ENCODE measurements at places on chromosomes 5 and 9.

DNA sequence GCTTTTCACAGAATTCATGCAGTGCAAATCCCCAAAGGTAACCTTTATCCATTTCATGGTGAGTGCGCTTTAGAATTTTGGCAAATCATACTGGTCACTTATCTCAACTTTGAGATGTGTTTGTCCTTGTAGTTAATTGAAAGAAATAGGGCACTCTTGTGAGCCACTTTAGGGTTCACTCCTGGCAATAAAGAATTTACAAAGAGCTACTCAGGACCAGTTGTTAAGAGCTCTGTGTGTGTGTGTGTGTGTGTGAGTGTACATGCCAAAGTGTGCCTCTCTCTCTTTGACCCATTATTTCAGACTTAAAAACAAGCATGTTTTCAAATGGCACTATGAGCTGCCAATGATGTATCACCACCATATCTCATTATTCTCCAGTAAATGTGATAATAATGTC, 21.3 kb downstream of the PCA3 start:
- DNase-seq, result no peak

DNA sequence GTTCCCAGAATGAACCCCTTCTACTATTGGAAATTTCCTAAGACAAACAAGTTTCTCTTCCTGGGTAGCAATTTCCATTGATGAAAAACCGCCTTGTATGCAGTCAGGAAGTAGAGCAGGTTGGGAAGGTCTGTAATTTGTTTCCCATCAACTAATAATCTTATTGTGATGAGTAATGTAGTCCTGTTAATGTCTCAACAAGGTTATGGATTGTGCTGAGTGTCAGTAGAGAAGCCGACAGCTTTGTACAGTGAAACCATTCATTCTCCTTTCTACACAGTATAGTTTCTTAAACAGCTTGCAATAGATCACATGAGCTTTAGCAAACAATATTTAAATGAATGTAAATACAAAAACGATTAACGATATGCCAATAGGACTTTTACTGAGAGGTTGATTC, 355.4 kb upstream of the WWC1 start:
- DNase-seq, result no peak

DNA sequence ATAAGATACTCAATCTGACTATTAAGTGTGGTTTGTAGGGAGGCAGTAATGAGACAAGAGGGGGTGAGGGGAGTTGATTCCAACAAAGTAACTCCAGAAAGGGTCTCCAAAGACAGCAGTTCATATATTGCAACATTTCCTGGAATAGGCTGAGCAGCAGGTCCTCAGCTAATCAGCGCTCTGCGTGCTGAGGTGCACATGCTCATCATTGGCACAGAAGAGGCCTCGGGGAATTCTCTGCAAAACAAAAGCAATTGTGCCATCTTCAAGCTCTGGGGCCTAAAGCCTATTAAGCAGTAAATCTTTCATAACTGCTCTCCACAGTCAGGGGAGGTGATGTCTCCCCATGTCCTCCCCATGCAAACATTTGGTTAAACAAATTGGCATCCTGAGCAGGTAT, 357.3 kb downstream of the SPOCK1 start:
- DNase-seq, result no peak

DNA sequence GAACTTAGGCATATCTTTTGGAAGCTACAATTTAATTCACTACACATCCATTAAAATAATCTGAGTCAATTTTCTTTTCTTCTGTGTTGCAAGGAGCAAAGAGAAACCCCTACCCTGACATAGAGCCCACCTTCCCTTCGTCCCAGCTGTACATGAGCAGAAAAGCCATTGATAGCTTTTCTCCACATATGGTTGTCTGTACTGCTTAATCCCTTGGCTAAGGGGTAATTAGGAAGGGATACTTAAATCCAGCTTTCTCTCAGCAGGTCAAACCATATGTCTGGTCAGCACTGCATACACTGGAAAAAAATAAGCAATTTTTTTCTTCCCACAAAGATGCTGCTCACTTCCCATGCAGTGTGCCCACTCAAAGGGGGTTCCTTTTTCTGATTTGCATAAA, 94.7 kb upstream of the RAD23B start:
- DNase-seq, result no peak

- no peak for DNase-seq
Observed at GRCh38 chr5:53777864-53778618, 217.6 kb downstream of the NDUFS4 start.

- DNase-seq, result no peak
Observed at GRCh38 chr5:173663352-173664153, 47.1 kb upstream of the BOD1 start.

- no peak for DNase-seq
Observed at GRCh38 chr9:8428389-8428788, 628.8 kb upstream of the DMAC1 start.

- no peak for DNase-seq
Observed at GRCh38 chr9:81182431-81182830, 506.9 kb downstream of the TLE1 start.

DNA sequence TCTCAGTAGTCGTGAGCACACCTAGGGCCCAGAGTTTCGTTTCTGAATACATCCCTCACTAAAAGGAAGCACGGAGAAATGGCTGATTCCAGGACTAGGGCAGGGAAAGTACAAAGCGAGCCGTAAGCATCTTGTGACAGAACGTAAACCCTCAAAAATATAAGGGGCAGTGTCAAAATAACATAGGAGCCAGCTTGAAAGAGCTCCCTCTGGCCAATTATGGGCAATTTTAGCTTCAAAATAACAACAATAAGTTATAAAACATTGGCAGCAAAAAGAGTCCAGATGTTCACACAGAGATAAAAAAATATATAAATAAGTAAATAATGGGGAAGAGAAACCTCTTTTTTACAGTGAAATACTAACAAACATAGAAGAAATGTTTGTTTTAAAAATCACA, 18.5 kb upstream of the GLIS3 start:
- no peak for DNase-seq

- no peak for DNase-seq
Observed at GRCh38 chr9:98572054-98572627, 136.6 kb downstream of the GABBR2 start.

- no peak for DNase-seq
Observed at GRCh38 chr5:173886150-173886549, 2.0 kb upstream of the CPEB4 start.

DNA sequence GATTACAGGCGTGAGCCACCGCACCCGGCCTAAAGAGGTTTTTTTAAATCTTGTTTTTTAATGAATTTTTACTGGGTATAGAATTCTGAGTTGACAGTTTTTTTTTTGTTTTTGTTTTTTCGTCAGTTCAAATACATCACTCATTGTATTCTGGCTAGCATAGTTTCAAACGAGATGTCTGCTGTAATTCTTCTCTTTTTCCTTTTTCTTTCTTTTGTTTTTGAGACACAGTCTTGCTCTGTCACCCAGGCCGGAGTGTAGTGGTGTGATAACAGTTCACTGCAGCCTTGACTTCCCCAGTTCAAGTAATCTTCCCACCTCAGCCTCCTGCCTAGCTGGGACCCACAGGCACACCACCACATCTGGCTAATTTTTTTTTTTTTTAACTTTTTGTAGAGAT, 2.2 kb upstream of the PRRT1B start:
- DNase-seq, result no peak

- no peak for DNase-seq
Observed at GRCh38 chr5:1564182-1564748, 40.5 kb upstream of the LPCAT1 start.

DNA sequence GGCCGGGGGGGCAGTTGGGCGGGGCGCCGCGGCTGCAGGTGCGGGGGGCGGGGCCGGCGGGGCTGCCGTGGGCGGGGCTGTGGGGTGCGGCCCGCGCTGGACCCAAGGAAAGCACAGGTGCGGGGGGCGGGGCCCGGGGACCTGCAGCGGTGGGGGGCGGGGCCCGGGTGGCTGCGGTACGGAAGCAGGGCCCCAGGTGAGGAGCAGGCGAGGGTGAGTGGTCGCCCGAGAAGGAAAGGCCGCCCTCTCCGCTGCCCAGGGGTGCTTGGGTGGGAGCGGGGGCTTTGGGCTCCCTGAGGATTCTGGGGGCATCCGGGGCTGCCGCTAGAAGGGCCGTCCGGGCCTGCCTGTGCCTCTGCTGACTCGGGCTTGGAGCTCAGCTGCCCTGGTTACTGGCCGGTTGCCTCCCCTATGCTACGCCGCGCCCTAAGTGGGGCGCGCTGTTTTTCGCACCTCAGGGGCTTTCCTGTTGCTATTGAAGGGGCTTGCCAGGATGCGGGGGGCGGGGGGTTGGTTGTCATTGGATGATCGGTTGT, 767 bp downstream of the RALGPS1 start:
- DNase-seq, result peak; percentile 73
